ENCODE measurements at places on chromosomes 6 and 20.

DNA sequence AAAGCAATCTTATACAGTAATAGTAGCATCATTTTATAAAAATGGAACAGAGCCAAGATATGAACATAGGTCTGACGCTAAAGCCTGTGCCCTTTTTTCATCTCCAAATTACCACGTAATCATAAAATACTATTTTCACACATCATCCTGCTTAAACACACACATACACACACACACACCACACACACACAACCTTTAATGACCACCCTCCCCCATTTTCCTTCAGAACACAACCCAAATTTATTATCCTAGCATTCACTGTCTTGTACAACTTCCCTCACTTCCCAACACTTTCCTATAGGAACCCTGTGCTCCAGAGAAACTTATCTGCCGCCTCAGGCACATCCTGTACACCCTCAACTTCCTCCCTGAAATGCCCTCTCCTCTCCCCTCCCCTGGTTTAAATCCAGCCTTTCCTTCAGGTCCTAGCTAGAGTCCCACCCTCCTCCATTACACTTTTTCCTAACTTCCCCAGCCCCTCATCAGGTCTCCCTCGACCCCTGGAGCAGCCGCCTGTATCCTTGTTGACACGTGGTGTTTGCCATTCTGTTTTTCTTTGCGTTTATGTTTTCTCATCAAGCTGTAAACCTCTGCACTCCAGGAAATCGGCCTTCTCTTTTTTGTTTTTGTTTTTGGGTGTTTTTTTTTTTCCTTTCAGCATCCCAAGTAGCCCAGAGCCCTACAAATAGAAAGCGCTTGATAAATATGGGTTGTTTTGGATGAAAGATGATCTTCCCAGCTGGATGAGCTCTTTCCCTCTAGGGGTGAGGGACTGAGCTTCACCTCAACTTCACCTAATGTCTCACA, 968 bp upstream of the MMP24 start:
- DNase-seq = no peak

DNA sequence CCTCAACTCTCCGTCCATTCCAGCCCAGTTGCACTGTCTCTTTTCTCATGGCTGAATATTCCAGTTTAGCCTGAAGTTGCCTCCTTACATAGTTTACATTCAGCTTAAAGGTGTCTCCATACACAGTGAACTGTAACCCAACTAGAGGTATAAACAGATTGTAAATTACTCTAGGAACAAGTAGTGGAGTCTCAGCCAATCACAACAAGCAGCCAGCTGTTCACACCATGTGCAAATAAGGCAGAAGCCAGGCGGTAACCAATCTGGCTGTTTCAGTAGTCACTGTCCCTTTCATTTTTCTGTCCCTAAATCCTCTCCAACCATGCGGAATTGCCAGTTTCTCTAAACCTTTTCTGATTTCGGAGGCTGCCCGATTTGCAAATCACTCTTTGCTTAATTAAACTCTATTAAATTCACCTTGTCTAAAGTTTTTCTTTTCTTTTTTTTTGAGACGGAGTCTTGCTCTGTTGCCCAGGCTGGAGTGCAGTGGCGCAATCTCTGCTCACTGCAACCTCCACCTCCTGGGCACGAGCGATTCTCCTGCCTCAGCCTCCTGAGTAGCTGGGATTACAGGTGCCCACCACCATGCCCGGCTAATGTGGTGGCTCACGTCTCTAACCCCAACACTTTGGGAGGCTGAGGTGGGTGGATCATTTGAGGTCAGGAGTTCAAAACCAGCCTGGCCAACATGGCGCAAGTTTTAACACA, 37.6 kb upstream of the GFOD1 start:
- DNase-seq = no peak

DNA sequence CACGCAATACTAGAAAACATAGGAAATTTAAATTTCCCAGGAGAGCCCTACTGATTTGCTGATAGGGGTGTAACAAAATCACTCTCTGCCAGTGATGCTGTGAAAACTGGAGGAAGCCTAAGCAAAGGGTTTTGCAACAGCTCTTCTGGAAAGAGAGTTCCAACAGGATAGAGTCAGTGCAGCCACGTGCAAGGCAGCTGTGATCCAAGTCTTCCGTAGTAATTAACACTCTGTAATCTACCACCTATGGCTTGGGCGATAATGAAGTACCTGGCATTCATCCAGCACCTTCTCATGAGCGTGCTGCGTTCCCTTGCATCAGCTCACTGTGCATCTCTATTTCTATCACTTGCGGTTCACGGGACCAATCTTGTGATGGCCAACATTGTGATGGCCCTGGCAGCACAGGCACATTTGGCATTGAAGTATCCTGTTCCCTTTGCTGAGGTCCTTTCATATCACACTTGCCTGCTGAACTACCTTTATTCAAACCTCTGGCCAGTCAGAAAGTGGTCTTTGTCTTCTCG, 48.2 kb downstream of the IRF4 start:
- no peak for DNase-seq

- DNase-seq = no peak
These were observed 10.3 kb downstream of the PDE10A start for GRCh38 chr6:165652766-165653165.

DNA sequence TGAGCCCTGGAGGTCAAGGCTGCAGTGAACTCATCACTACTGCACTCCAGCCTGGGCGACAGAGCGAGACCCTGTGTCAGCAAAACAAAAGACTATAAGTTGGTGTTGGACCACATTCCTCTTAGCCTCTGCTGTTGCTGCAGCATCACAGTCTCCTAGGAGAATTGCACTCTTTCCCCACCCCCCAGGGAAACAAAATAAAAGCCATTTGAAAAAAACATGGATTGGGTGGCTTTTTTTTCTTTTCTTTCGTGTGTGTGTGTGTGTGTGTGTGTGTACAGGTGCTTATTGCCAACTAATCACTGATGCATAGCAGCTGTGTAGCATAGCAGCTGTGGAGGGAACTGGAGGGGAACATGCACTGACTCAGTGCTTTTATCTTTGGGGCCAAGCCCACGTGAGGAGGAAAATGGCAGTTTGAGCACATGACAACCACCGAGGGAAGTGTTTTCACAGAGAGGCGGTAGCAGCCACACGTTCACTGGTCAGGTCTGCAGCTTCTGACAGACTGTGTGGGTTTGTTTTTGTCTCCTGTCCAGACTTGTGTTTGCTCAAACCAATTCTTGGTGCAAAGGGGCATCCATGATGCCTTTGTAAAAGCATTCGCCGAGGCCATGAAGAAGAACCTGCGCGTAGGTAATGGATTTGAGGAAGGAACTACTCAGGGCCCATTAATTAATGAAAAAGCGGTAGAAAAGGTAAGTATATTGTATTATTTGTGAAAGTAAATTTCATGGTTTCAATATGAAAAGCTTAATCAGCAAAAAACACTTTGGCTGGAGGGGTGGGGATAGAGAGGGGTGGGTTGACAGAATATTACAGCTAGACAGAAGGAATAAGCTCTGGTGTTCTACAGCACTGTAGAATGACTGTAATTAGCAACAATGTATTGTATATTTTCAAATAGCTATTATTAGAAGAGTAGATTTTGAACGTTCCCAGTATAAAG, 27.7 kb downstream of the ALDH5A1 start:
- DNase-seq = no peak

- no peak for DNase-seq
These were observed 32.5 kb upstream of the VEGFA start for GRCh38 chr6:43737272-43738081.

DNA sequence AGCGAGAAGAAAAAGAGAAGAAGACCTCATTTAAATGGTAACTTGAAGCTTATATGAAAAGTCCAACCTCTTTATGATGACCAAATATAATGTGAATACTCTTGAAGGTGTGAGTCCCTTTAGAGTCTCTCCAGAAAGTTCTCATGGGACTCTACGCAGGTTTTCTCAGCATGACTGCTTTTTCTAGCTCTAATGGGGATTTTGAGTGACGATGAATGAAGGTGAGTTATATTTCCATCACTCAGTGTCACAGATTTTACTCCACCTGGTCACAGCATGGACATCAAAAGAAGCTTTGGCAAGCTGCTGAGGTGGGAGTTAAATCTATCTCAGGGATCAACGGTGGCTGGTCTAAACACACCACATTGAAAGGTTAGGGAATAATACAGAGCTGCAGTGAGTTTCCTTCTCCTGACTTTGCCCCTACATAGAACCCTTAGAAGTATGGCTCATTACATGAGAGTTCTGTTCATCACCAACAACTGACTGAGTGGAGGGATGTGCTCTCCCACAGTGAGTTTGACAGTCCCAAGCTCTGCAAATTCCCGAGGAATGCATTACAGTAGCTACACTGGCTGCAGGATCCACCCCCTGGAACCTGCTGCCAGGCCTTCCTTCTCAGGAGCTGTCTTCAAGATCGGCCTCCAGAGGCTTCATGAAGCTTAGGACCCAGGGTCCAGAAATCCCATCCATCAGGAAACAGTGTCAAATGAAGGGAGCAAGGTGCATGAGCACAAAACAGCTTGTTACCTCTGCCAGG, 126.8 kb downstream of the FOXC1 start:
- DNase-seq = no peak

- no peak for DNase-seq
These were observed 10.8 kb upstream of the MICAL1 start for GRCh38 chr6:109466212-109466923.

DNA sequence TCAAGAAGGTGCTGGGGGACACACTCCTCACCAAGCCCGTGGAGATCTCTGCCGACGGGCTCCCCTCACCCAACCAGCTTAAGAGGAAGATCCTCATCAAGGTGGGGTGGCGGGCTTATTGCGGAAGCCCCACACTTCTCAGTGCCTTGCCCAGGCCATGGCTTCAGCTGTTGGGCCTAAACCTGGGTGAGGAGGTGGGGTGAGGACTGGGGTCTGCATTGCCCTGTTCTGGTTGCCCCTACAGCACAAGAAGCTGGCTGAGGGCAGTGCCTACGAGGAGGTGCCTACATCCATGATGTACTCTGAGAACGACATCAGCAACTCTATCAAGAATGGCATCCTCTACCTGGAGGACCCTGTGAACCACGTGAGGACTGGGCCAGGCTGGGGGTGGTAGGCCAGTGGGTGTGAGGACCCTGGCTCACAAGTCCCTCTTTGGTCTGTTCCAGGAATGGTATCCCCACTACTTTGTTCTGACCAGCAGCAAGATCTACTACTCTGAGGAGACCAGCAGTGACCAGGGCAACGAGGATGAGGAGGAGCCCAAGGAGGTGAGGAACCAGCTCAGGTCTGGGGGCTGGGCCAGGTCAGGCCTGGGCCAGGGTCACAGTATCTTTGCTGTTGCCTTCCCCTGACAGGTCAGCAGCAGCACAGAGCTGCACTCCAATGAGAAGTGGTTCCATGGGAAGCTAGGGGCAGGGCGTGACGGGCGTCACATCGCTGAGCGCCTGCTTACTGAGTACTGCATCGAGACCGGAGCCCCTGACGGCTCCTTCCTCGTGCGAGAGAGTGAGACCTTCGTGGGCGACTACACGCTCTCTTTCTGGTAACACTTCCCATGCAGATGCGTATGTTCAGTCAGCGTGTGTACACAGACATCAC, 27.9 kb downstream of the PLCG1 start:
- no peak for DNase-seq

GRCh38 chr6:14775528-14775927, 470.3 kb upstream of the JARID2 start:
- no peak for DNase-seq

DNA sequence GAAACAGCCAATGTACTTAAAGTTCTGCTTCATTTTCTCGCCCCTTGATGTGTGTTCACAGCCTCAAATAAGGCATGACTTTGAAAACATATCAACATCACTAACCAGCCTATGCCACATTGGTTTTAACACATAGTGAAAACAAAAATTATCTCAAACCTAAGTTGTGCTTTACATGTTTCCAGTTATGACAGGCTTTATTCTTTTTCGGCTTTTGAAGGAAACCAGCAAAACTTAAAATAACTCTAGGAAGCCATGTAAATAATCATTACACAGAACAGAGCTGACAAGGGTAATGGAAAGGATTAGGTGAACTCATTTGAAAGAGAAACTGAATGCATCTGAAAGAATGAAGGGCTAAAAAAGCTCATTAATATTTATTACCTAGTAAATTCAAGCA, 42.1 kb downstream of the BMP5 start:
- no peak for DNase-seq
